ENCODE measurements at places on chromosomes 16 and 17.

- no peak for DNase-seq
Observed at GRCh38 chr16:89786474-89787364, 29.7 kb downstream of the FANCA start.

GRCh38 chr16:65409510-65409909 is 287.6 kb upstream of the CDH11 start:
- DNase-seq = no peak

GRCh38 chr17:77808686-77809425 is 149.6 kb upstream of the TNRC6C start:
- no peak for DNase-seq

DNA sequence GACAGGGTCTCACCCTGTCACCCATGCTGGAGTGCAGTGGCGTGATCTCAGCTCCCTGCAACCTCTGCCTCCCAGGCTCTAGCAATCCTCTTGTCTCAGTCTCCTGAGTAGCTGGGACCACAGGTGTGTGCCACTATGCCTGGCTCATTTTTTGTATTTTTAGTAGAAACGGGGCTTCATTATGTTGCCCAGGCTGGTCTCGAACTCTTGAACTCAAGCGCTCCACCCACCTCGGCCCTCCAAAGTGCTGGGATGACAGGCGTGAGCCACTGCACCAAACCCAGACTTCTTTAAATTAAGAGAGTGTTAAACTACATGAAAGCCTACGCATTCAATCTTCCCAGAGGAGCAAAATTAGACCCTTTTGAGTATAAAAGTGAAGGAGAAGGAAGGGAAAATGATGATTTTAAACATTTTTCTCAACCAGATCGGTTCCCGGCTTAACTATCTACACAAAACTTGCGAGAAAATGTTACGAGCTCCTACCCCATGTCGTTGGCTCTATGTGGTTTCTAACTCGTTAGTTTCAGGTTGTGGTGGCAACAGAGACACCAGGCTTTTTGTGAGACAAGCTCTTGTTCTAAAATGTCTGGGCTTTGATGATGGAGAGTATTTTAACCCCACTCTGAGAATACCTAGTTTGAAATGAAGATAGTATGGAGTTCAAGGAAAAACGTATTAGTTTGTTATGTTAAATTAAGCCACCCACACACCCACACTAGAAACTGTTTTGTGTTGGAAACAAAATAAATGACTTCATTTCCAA is 26.3 kb downstream of the STAT5B start:
- no peak for DNase-seq

DNA sequence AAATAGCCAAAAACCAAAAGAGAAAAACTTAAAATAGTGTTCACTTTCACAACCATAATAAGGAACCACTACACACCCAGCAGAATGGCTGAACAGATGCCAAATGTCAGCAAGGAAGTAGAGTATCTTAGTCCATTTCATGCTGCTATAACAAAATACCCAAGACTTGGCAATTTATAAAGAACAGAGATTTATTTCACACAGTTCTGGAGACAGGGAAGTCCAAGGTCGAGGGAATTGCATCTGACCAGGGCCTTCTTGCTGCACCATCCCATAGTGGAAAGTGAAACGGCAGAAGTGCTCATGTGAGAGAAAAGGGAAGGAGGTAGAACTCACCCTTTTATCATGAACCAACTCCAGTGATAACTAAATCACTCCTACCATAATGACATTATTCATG is 33.8 kb upstream of the CCL22 start:
- DNase-seq = no peak

DNA sequence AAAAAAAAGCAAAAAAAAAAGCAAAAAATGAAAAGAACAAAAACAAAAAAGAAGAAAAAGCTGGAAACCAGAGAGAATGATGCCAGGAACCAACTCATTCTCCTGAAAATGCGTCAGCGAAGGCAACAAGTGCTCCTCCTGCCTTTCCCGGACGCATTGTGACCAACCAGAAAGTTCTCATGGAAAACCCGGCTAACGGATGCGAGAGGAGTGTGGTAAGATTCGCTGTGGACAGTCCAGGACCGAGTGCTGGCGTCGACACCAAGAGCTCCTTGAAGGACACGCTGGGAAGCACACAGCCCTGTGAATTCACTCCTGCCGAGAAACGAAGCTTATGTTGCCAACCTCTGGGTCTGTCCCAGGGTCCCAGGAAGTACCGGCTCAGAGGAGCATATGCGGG is 43.4 kb downstream of the METRNL start:
- DNase-seq = no peak

GRCh38 chr17:16374146-16374938 is 6.5 kb upstream of the UBB start:
- no peak for DNase-seq

DNA sequence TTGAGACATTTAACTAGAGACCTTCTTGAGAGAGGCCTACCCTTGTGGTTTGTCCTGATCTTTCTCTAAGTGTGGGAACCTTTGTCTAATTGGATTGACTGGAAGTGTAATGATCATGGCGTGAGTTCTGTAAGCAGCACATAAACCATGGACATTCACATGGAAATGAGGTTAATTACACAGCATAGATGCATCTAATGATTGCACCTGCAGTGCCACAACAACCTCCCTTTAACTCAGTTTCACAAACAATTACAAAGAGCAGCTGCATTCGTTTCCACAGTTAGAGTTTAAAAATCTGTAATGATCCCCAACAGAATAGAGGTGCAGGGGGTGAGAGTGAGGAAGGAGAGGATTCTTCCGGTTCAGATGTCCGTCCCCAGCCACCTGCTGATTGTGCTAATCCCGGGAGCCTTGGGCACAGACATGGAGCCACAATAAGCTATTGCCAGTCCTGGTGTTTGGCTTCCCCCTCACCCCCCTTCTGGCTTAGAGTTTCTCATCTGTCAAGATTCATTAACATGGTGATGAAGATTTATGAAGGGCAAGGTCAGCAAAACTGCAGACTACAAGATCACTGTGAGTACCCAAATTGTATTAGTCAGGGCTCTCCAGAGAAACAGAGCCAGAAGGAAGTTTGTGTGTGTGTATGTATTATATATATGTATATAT is 659.2 kb upstream of the SOX9 start:
- no peak for DNase-seq

DNA sequence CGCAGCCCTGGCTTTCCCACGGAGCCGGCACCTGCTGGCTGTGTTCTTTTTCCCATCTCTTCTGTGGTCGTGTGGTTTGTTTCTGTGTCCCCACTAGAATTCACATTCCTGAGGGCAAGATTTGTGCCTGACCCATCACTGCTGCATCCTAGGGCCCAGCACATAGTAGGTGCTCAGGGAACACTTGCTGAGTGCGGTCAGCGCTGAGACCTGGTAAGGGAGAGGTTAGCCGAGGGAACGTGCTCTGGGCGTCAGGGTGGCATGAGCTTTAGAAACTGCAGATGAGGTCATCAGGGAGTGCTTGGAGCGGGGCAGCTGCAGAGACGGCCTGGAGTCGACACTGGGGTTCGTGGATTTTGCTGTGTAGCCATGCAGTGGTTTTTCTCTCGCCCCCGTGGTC is 5.9 kb downstream of the DEF8 start:
- no peak for DNase-seq

GRCh38 chr16:46709469-46710005 is 20.1 kb downstream of the ORC6 start:
- DNase-seq = no peak

DNA sequence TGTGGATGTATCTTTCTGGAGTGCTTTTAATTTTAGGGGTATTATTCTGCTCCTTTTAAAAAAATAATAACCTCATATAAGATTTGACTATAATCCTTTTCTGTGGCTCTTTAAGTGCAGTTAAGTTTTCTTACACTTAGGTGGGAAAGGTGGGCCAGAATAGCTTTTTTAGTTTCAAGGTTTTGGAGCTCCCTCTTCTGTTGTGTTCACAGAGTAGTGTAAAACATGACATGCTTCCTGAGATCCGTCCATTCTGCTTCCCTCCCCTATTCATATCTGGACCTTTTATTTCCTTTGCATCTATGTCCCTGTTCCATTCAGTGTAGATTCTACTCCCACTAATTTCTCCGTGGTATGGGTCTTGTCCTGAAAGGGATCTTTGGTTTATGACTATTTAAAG is 12.8 kb downstream of the LRRC36 start:
- DNase-seq = no peak

GRCh38 chr17:81716674-81716996 is 4.6 kb downstream of the SLC25A10 start:
- no peak for DNase-seq

DNA sequence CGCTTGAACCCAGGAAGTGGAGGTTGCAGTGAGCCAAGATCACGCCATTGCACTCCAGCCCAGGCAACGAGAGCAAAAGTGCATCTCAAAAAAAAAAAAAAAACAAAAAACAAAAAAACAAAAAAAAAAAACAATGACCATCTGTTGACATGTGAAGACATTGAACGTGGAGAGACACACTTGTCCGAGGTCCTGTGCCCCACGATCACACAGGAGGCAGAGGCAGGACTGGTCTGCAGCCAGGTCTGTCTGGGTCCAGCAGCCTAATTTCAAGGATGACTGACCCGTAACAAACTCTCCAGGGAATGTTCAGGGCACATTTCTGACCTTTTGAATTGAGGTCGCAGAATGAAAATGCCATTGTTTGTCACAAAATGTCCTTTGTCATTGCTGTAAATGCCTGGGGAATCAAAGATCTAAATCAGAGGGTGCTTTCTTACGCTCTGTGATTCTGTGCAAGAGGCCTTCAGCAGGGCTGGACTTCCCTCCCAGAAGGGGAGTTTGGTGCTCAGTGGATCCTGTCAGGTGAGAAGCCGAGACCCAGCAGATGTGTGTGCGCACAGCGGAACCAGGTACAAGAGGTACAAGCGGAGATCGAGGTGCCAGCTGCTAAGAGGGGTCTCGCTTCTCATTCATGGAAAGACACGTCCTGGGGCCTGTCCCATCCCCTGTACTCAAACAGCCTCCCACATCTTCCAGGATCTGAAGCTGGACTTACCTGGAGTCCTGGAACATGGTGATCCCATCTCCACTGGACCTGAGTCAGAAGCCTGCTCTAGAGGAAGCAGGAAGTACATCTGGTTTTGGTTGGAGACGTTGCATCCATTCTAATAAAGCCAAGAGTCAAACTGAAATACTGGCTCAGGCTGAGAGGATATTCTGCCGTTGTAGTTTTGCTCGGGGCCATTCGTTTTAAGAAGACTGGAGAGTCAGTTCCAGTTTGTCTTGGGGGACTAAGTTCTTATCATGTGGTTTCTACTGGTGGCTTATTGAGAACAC is 95.8 kb downstream of the IRF8 start:
- DNase-seq = no peak

DNA sequence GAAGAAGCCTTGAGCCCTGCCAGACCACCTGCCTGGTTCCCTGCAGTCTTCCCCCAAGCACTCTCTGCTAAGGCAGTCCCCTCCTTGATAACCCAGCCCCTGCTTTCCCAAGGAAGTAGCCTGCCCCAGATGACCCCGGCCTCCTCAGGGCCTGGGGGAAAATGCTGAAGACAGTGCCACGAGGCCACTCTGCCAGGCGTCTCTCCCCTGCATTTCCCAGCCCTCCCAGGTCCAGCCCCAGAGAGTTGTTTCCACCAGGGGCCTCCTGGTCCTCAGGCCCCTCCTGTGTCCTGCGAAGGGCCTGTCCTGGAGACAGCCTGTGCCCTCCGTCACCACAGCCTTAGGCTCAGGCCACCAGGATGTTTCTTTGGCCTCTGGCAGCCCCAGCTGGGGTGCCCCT is 96.4 kb downstream of the CCDC182 start:
- DNase-seq = no peak

GRCh38 chr17:17380145-17380925 is 77.2 kb downstream of the NT5M start:
- no peak for DNase-seq

DNA sequence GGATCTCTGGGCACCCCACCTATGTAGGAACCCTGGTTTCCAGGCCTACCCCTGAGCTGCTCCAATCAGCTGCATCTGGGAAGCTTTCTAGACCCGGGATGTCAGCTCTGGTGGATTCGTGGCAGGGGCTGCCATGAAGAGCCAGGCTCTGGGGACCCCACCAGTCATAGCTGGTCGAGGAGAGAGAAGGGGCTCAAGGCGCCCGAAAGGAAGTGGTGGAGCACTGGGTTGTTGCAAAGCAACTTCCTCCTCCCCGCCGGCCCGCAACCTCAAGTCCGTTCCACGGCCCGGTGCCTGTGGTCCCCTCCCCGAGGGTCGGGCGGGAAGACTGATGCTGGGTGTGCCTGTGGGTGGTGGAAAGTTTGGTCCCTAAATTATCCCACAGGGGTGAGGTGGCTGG is 10.2 kb downstream of the TBKBP1 start:
- no peak for DNase-seq

GRCh38 chr17:60506312-60506711 is 19.7 kb downstream of the APPBP2 start:
- no peak for DNase-seq

- DNase-seq = no peak
Observed at GRCh38 chr16:61936522-61936921, 99.7 kb downstream of the CDH8 start.

GRCh38 chr17:62600805-62601204 is 26.7 kb upstream of the MRC2 start:
- no peak for DNase-seq

All from caudate nucleus (tissue), 63 donors.